ENCODE measurements at places on chromosomes 5 and 9. TPM values are rescaled to one million over a fixed set of nuclear protein-coding genes. Genes with fewer than 3 reads are reported as not detected.

The NRARP gene
- 0.32 TPM for total RNA-seq

The LHFPL2 gene
- total RNA-seq: 14.4 TPM

- no peak overlapping the region for H3K4me3 ChIP-seq
- 0 out of 2 replicates have a peak, but pooled peaks cover 3% of the 10 kb centered on the region for H3K36me3 ChIP-seq
- no peaks in the 10 kb centered on the region for H3K27me3 ChIP-seq
- no peak overlapping the region for H3K27ac ChIP-seq
These were observed 17.9 kb downstream of the MRPS27 start for GRCh38 chr5:72302171-72302570.

The PRDM12 gene
- not detected for total RNA-seq

DNA sequence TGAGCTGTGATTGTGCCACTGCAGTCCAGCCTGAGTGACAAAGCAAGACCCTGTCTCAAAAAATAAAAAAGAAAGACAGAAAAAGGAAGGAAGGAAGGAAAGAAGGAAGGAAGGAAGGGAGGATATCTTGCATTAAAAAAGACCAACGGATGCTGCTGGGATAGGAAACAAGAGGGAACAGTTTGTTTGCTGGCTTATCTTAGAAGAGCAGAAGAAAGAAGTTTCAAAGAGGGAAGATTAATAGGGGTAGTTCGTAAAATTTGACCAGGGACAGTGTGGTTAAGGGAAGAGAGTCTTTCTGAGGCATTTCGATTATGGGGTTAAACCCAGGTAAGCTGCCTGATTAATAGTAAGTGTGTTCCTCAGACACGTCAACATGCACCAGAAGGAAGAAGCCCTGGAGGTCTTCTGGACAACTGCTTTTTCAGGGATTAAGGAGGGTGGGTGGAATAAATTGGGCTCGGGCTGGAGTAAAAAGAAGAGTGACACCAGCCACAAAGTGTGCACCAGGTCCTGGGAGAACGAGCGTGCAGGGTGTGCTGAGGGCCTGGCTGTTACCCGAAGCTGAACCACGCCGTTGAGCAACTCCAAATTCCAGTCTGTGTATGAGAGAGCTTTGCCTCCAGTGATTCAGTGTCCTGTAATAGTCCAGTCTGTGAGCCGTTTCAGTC is 24.8 kb downstream of the FYB1 start:
- peaks cover 32% of the 10 kb centered on the region for H3K4me1 ChIP-seq
- no peaks in the 10 kb centered on the region for H3K27me3 ChIP-seq
- no peak overlapping the region for H3K4me3 ChIP-seq
- H3K36me3 ChIP-seq: no peaks in the 10 kb centered on the region
- peak; percentile 96 for DNase-seq

The CD72 gene
- 3.9 TPM for total RNA-seq

DNA sequence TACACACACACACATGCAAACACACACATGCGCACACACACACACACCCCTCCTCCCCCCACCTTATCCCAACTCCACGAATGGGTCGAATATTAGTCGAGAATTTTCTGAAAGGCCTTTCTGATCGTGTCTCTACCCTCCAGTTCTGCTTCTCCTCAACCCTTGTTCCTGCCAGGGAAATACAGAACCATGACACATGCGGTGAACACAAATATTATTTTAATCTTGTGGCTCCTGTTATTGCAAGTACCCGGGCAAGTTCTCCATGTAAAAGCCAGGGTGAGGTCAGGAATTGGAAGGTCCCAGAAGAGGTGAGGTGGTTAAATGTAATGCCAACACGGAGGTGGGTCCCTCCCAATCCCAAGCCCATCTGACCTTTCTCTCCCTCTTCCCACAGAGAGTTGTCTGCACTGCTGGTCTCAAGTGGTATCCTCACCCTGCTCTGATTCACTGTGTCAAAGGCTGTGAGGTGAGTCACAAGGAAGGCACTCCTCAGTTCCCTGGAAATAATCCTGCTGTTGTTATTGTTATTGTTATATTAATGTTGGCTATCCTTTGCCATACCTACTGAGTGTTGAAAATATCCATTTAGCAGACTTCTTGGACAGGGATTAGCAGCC is 223.7 kb downstream of the PAPPA start:
- H3K4me1 ChIP-seq: peaks cover 12% of the 10 kb centered on the region
- H3K27ac ChIP-seq: peak overlapping the region; percentile 57
- peaks cover 44% of the 10 kb centered on the region for H3K36me3 ChIP-seq
- no peaks in the 10 kb centered on the region for H3K27me3 ChIP-seq
- DNase-seq: peak; percentile 90
- H3K4me3 ChIP-seq: no peak overlapping the region

- H3K27ac ChIP-seq: no peak overlapping the region
- DNase-seq: no peak
- H3K4me1 ChIP-seq: no peaks in the 10 kb centered on the region
These were observed 91.3 kb downstream of the CAMSAP1 start for GRCh38 chr9:135815830-135816650.

The PRKAA1 gene
- total RNA-seq: 74.2 TPM

The CEL gene
- total RNA-seq: 0.22 TPM

- H3K36me3 ChIP-seq: no peaks in the 10 kb centered on the region
- no peak for DNase-seq
- no peaks in the 10 kb centered on the region for H3K27me3 ChIP-seq
- H3K27ac ChIP-seq: no peak overlapping the region
- no peak overlapping the region for H3K4me3 ChIP-seq
These were observed 697.0 kb upstream of the SEMA6A start for GRCh38 chr5:117271656-117272055.

GRCh38 chr5:66839636-66840185 is 243.5 kb downstream of the MAST4 start:
- H3K36me3 ChIP-seq: no peaks in the 10 kb centered on the region
- H3K4me3 ChIP-seq: no peak overlapping the region
- H3K4me1 ChIP-seq: peaks cover 4% of the 10 kb centered on the region
- DNase-seq: no peak
- no peak overlapping the region for H3K27ac ChIP-seq

The TAF11L10 gene
- total RNA-seq: not detected

GRCh38 chr9:13790055-13790454 is 510.6 kb upstream of the MPDZ start:
- no peak overlapping the region for H3K4me3 ChIP-seq
- peaks cover 3% of the 10 kb centered on the region for H3K27me3 ChIP-seq
- no peak overlapping the region for H3K27ac ChIP-seq

The HK3 gene
- total RNA-seq: not detected

The RALGPS1 gene
- 1.8 TPM for total RNA-seq

DNA sequence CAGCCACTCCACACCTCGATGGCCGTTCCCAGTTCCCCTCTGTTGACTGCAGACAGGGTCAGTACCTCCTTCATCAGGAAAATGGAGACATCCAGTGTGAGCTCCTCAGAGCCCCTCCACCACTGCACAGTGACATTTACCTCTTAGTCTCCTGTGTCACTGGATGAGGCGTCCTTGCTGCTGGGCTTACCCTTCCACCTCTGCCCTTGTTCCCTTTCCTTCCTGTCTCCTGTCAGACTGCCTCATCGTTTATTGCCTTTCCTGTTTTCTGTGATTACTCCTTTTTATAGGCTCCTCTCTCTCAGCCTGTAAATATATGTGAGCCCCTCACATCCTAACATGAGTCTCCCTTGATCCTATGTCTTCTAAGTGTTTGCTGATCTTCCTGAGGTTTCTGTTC is 23.2 kb upstream of the SPTAN1 start:
- no peaks in the 10 kb centered on the region for H3K27me3 ChIP-seq
- DNase-seq: no peak
- no peak overlapping the region for H3K27ac ChIP-seq
- no peaks in the 10 kb centered on the region for H3K4me1 ChIP-seq
